Colonic mucosa (tissue), 4 donors: ENCODE measurements at places on chromosomes 13 and 19.

- no peak for DNase-seq
Measured at GRCh38 chr19:1159864-1160595, 14.0 kb downstream of the SBNO2 start.

DNA sequence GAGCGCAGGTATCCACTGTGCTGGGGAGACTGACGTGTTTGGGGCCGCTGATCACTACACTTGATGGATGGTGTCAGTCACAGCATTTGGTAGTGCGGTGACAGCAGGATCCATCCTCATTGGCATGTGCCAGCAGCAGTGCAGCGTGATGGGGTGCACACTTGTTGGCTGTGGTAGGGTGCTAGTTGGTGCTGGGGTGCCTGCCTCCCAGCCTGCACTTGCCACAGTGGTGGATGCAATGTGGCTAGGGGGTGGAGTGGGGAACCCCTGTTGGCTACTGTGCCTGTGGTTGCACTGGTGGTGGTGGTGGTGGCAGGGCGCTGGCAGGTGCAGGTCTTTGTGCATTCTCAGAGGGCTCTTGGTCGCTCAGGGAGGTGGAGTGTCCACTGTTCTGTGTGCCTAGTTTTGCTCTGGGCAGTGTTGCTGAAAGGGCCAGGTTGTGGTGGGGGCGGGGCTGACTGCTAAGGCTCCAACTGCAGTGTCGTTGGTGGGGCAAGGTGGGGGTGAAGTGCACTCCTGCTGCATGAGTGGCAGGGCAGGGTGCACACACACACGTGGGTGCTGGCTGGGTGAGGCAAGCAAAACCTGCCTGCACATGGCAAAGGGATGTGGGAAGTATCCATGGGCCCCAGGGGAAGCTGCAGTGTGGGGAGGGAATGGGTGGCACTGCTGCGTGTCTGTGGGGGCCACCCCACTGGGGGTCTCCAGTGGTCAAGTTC is 84.8 kb downstream of the ZMYM2 start:
- DNase-seq = no peak

DNA sequence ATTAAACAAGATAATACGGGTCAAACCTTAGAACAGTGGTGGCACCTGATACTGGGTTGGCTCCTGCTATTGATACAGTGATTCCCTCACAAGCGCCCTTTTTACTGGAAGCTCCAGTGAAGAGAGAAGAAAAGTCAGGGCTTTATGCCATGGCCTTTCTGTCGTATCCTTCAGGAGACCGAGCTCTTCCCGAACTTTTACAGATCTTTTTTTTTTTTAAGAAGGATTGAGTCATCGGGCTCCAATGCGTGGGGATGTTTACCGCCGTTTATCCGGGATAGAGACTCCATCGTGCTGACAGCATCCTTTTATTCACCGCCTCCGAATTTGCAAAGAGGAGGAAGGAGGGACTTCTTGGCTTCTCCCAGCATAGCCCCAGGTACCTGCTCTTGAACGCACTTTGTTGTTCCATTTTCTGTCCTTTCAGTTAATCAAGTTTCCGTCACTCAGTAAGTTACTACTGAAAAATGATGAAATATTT is 574 bp downstream of the ZNF227 start:
- peak; percentile 24 for DNase-seq

DNA sequence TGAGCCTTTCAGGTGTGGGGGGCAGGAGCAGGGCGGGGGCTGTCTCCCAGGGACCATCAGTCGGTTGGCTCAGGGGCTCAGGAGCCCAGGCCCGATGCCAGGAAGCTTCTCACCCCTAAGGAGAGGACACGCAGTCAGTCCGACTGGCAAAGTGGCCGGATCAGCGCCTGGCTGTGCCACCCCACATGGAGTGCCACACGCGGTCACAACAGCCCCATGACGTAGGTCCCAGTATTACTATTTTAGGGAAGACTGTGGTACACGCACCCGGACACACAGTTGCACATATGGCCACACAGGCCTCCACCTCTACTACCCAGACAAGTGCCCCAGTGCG is 29.3 kb upstream of the GRTP1 start:
- no peak for DNase-seq

- no peak for DNase-seq
Measured at GRCh38 chr19:11423791-11424181, 4.7 kb upstream of the RGL3 start.

DNA sequence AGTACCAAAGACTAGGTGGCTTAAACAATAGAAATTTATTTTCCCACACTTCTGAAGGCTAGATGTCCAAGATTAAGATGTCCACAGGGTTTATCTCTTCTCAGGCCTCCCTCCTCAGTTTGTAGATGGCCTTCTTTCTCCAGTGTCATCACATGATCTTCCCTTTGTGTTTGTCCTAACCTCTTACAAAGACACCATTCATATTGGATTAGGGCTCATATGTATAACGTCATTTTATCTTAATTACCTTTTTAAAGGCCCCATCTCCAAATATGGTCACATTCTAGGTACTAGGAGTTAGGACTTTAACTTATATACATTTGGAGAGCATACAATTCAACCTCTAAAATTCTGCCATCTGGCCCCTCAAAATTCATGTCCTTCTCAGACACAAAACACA is 34.3 kb downstream of the N4BP2L2 start:
- no peak for DNase-seq

- no peak for DNase-seq
Measured at GRCh38 chr13:110664041-110664440, 41.9 kb downstream of the CARS2 start.

- DNase-seq = peak; percentile 97
Measured at GRCh38 chr19:39409208-39410016, 2.8 kb downstream of the ZFP36 start.

GRCh38 chr19:2798733-2799132 is 13.4 kb downstream of the THOP1 start:
- DNase-seq = no peak

DNA sequence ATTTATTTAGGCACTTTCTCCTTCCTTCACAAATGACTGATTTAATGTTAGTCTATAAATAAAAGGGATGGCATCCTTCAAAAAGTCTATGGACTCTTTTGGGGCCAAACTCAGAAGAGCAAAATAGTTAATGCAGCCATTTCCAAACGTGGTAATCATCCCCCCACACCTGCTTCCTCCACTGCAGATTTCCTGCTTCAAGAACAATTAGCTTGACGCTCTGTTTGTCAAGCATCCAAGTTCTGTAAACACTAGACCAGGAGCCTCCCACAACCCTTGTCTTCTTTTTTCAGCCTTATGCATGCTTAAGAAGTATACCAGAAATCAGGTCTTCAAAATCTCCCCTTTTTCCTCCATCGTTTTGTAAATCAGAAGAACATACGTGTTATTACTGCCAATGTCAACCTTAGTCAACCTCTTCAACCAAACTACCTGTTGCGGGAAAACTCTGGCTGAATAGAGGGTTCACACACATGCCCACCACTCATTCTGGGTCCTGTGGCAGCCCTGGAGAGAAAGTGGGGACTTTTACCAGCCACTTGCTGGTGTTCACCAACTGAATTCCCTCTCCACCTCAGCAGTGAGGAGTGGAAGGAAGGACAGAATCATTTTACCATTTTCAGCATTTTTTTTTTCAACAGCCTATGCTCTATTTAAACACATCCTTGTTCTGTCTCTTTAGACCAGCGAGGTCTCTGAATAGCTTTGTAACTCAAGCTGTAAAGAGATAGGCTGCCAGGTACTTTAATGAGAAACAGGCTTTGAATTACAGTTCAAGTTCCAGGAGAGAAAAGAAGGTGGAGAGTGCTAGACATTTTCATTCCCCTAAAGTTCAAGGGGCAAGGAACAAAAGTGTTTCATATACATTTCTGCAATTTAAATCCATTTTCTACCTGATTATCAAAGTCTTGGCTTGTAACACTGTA is 39.1 kb downstream of the EFNB2 start:
- no peak for DNase-seq

GRCh38 chr19:33278403-33279269 is 23.7 kb downstream of the CEBPA start:
- no peak for DNase-seq

- DNase-seq = no peak
Measured at GRCh38 chr19:7658219-7658686, 10.6 kb upstream of the RETN start.
